ENCODE measurements at places on chromosomes 11 and 22. TPM values are rescaled to one million over a fixed set of nuclear protein-coding genes. Genes with fewer than 3 reads are reported as not detected.

The POLR2F gene
- total RNA-seq = 94.8 TPM

The PRAME gene
- total RNA-seq = 0.27 TPM

The E2F8 gene
- 0.13 TPM for total RNA-seq

The CYTH4 gene
- 40.0 TPM for total RNA-seq

The MS4A14 gene
- total RNA-seq = 6.4 TPM

The TMEM184B gene
- 72.7 TPM for total RNA-seq

The LRRC32 gene
- 192 TPM for total RNA-seq

The OR52H1 gene
- total RNA-seq = 0.89 TPM

The SSTR3 gene
- not detected for total RNA-seq

The SMTNL1 gene
- not detected for total RNA-seq

The ADAMTS8 gene
- 4.1 TPM for total RNA-seq

The SMIM35 gene
- total RNA-seq = not detected

The H19 gene
- total RNA-seq = 1,096 TPM

The LSP1 gene
- 89.6 TPM for total RNA-seq

The APOL5 gene
- not detected for total RNA-seq

The ACAD8 gene
- total RNA-seq = 24.2 TPM

The GGT5 gene
- total RNA-seq = 38.2 TPM

The OR52R1 gene
- not detected for total RNA-seq

The OR4D6 gene
- not detected for total RNA-seq

The GLB1L3 gene
- total RNA-seq = not detected

The OR2AG1 gene
- not detected for total RNA-seq

The TECTA gene
- 0.76 TPM for total RNA-seq

The MOV10L1 gene
- 1.6 TPM for total RNA-seq

The ARRB1 gene
- total RNA-seq = 70.8 TPM

The GAL3ST1 gene
- total RNA-seq = 26.3 TPM

The CFL1 gene
- total RNA-seq = 437 TPM

The CATSPERZ gene
- not detected for total RNA-seq

The ALDH3B2 gene
- total RNA-seq = not detected

The FREY1 gene
- total RNA-seq = not detected

The LGR4 gene
- 16.8 TPM for total RNA-seq

The MUC6 gene
- total RNA-seq = not detected

The SPON1 gene
- 3.2 TPM for total RNA-seq

The GGTLC3 gene
- total RNA-seq = not detected

The PIWIL4 gene
- 7.8 TPM for total RNA-seq

The MYRF gene
- 10.4 TPM for total RNA-seq

The BTBD18 gene
- total RNA-seq = not detected

The DCHS1 gene
- total RNA-seq = 22.7 TPM

The LRRC55 gene
- not detected for total RNA-seq

The P4HA3 gene
- total RNA-seq = 0.45 TPM

The TRPM5 gene
- not detected for total RNA-seq

The GGT1 gene
- total RNA-seq = 9.0 TPM

The UFD1 gene
- total RNA-seq = 41.5 TPM

The INS gene
- total RNA-seq = 1.5 TPM

The BSCL2 gene
- total RNA-seq = 44.5 TPM

The OR8G1 gene
- not detected for total RNA-seq

The ADM gene
- 92.4 TPM for total RNA-seq

The NEFH gene
- 1.4 TPM for total RNA-seq
